ENCODE measurements at places on chromosomes 3 and 15.
A peak's percentile ranks its signal among the peaks of the same experiment; 100 is the strongest.

- peak; percentile 20 for DNase-seq
Measured at GRCh38 chr15:56286213-56286612, 42.5 kb upstream of the RFX7 start.

DNA sequence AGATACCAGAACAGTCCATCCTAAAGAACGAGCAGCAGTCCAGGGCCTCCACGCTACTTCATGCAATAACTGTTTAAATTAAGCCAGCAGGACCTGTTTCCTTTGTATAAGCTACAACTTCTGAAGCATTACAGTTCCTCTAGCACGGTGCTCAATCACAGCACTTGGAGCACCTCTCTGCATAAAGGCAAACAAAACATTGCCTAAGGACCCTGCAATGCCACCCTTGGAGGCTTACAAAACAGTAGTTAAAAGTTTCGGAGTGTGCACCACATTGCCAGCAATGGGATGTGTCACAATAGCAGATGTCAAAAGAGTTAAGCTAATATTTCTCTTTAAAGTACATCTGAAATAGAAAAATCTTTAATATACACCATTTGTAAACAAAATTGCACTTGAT lies 2.6 kb upstream of the VPS39 start:
- peak; percentile 83 for DNase-seq

- no peak for DNase-seq
Measured at GRCh38 chr3:157354254-157354653, 82.4 kb upstream of the PTX3 start.

- DNase-seq, result no peak
Measured at GRCh38 chr3:46935168-46935858, 41.2 kb downstream of the CCDC12 start.

- DNase-seq, result no peak
Measured at GRCh38 chr3:102161384-102162006, 273.3 kb upstream of the ZPLD1 start.

- DNase-seq, result no peak
Measured at GRCh38 chr15:42083605-42083908, 10.8 kb downstream of the PLA2G4D start.

DNA sequence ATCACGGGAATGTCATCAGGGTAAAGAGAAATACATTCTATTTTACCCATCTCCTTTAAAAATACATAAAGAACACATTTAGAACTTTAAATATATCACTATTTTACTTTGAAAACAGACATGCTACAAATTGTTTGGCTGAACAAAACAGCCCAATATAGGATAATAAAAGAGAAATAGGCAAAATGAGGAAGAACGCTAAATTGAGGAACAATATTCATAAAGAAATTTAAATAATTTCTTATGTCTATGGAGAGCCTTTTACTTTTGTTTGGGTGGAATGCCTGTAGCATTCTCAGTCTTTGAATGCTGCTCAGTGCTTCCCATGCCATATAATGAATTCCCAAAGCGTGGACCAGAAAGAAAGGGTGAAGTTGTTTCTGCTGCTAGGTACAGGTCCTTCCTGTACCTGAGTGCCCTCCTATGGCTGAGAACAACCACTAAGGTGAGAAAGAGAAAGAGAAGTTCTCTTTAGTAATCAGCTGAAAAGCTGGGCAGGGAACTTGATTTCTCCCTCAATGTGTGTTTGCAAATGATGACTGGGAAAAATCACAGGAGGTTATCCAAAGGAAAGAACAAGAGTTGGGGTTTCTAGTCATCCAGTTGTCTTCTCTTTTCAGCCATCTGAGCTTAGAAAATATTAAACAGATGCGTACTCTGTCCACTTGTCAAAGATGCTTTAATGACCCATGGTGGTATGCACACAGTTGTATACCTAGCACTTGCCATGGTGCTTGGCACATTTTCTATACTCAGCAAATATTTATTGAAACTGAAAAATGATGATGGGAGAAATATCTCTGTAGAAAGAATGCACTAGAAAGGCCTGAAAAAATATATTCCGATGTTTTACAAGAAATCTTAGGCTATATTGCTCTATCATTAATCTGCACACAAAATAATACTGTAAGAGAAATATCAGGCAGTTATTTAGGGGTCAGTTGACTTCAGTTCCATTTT lies 404.6 kb downstream of the TIGIT start:
- DNase-seq, result no peak

DNA sequence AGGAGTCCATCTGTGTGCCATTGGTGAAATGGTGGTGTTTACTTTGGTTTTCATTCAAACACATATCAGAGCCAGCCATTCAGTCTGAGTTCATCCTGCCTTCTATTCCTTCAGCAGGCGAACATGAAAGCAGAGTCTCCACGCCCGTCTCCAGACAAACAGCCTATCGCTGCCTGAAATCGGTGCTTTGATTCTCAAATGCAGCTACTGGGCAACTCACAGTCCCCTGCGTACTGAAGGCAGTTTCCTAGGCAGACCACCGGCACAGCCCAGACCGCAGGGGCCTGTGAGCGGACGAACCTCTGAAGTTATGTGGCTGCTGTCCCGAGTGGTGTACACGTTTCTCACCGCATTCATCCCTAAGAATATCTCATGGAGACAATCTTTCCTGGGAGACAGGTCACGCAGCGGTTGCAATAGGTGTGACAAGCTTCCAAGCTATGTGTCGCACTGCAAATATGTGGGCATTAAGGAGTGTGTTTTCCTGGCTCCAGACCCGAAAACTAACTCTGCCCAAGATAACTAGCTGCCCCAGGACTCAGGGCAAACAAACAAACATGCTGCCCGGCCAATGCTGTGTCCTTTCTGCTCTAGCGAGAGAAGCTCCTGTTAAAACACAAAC lies 16.9 kb upstream of the RYR3 start:
- DNase-seq, result no peak

GRCh38 chr15:36484038-36484778 lies 95.2 kb upstream of the CDIN1 start:
- DNase-seq, result no peak

- no peak for DNase-seq
Measured at GRCh38 chr15:88736204-88736603, 67.0 kb upstream of the ACAN start.

- no peak for DNase-seq
Measured at GRCh38 chr3:43465109-43465508, 156.7 kb downstream of the ANO10 start.

DNA sequence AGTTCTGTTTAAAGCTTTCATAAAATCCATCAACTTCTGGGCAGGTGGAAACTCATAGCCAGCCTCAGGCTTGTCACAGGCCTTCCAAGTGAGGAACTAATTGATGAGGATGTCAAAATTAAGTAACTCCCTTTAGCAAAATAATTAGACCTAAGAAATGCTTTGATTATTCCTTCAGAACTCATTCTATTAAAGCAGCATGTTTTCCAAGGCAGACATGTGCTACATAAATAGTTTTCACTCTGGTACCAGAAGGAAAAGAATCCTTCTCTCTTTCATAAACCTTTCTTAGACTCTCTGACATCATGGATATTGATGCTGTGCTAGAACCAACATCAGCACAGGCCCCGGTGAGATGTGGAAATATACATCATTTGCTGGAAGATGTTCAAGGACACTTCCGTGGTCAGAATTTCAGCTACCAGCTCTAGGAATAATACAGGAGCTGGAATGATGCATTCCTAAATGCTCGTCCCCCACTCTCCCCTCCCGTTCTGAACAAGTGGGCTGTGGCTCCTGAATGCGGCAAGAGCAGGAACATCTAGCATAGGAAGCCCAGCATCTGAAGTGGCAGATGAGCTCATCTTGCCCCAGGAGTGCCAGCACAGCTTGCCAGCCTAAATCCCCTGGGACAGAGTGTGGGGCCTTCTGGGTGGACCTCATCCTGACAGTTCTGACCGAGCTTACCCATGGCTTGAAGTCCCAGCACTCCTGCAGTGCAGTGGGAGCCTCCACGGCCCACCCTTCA lies 82.4 kb downstream of the WWTR1 start:
- DNase-seq, result no peak

DNA sequence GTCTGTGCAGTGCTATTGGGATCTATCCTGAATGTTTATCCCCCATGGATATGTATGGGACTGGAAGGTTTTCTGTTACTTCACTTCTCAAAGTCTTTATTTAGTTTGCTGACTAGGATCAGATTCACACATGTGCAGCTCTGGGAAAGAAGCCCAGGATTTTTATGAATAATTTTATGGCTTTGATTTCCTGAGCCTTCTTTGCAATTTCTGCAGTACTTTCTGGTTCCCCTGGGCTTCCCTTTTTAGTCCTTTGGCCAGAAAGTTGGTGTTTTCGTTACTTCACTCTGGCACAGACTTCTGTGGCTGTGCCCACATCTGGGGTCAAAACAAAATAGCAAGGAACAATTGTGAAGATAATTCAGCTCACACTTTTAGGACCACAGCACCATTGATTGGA lies 721.0 kb downstream of the OTOL1 start:
- no peak for DNase-seq

DNA sequence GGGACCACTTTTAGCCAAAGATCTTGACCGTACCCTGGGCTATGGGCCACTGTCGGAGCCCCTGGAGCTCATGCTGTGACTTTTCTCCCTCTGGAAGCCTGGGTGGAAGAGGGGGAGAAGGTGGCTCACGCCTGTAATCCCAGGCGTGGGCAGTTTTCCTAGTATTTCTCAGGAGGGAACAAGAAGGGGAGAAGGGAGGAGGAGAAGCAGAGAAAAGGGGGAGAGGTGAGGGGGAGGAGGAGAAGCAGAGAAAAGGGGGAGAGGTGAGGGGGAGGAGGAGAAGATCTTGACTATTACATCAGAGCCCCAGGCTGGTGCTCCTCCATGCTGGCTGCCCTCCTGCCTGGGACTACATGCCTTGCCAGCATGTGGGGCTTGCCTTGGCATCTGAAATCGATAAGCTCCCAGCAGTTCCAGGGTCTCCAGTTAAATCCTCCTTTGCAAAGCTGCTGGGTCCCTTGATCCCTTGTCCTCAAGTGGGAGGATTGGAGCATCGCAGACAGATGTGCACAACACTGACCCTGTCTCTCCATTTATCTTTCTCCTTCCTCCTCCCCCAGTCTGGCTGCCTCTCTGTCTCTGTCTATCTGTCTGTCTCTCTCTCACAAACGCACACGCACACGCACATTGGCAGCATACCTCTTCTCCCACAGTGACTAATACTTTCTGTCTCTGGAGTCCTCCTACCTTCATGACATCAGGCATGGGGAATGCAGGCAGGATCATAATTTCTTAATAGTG lies 41.6 kb downstream of the MRAS start:
- no peak for DNase-seq

GRCh38 chr3:5569152-5569551 lies 381.6 kb downstream of the EDEM1 start:
- no peak for DNase-seq

GRCh38 chr3:108951820-108952501 lies 1.7 kb downstream of the GUCA1C start:
- DNase-seq, result no peak

DNA sequence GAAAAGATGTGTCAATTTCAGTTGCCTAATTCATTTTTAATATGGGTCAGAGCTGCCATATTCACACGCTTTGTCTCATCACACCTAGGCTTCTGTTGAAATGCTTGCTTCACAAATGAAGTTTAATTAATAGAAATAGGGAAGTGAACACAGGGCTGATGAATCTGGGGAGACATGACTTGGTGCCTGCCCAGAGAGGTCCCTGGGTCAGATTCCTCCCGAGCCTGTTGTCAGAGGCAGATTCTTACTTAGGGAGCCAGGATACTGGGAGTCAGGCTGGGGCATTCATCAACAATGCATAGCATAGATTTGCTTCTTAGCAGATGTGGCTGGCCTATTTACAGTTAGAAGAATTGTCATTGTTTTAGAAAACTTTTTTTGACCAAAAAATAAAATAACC lies 90.6 kb downstream of the CACNA1D start:
- DNase-seq, result no peak

DNA sequence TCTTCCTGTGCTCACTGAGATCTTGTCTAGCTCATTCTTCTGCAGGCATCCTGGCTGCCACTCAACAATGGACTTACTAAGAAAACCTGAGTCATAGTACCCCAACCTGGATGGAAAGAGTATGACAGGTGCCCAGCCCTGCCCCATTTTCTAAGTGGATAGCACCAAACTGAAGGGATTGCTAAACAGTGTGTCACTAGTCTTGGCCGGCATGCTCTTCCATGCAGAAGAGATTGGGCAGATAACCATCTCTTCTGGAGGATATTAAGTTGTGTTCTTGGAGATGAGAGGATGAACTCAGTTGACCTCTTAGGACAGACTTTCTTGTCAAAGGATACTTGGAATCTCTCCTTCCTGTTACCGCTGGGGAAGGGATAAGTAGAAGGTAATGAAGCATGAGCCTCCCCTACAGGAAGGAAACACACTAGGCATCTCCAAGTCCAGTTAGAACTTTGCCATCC lies 797.5 kb downstream of the AGBL1 start:
- no peak for DNase-seq

GRCh38 chr3:80606073-80606472 lies 838.3 kb upstream of the ROBO1 start:
- no peak for DNase-seq

- no peak for DNase-seq
Measured at GRCh38 chr3:17771177-17772017, 29.0 kb upstream of the TBC1D5 start.

GRCh38 chr15:78247911-78248310 lies 13.5 kb upstream of the ACSBG1 start:
- DNase-seq, result no peak

GRCh38 chr3:157632075-157632474 lies 128.9 kb upstream of the VEPH1 start:
- no peak for DNase-seq

DNA sequence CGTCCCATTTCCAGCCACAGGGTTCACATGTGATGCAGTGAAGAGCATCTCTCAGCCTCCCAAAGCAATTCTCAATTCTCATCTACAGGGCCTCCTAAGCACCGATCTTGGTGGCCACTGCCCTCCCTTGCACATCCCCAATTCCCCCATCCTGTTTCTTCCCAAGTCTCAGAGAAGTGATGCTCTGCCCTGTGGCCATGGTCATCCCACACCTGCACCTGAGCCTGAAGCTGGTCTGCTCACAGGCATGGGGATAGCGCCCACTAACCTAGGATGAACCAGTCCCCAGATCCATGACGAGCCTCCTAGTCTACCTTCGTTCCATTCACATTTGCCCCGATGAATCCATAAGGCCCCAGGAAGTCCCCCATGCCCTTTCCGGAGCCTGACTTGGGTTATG lies 201.5 kb downstream of the UACA start:
- DNase-seq, result no peak

DNA sequence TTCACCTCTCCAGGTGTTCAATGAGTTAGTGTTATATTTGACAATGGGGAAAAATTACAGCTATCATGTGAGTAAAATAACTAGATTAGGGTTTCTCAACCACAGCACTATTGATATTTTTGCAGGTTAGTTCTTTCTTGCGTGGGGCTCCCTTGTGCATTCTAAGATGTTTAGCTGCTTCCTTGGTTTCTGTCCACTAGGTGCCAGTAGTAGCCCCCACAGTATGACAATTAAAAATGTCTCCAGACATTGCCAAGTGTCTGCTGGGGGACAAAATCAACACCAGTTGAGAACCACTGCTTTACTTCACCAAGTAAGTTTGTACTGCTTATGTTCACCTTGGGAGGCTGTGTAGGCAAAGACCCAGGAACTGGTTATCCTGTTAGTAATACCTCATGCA lies 618.7 kb downstream of the EDEM1 start:
- DNase-seq, result no peak

All from HL-60 (cell line).